ENCODE measurements at places on chromosomes 13 and 19.
A peak's percentile ranks its signal among the peaks of the same experiment; 100 is the strongest.

DNA sequence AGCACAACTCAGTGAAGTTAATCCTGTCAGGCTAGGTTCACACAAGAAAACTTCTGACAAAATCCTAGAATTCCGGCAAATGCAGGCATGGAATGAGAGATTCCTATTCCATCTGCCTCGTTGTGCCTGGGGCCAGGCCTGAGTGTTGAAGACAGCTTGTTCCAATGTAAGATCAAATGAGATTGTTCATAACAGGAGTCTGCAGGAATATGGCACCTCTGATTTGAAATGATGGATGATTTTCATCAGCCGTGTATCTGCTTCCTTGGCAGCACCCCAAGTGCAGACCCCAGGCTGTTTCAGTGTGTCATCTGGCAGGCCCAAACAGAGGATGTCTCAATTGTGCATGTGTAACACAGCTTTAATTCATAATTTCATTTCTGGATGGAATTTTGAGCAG, 35.3 kb upstream of the SACS start:
- DNase-seq = no peak

DNA sequence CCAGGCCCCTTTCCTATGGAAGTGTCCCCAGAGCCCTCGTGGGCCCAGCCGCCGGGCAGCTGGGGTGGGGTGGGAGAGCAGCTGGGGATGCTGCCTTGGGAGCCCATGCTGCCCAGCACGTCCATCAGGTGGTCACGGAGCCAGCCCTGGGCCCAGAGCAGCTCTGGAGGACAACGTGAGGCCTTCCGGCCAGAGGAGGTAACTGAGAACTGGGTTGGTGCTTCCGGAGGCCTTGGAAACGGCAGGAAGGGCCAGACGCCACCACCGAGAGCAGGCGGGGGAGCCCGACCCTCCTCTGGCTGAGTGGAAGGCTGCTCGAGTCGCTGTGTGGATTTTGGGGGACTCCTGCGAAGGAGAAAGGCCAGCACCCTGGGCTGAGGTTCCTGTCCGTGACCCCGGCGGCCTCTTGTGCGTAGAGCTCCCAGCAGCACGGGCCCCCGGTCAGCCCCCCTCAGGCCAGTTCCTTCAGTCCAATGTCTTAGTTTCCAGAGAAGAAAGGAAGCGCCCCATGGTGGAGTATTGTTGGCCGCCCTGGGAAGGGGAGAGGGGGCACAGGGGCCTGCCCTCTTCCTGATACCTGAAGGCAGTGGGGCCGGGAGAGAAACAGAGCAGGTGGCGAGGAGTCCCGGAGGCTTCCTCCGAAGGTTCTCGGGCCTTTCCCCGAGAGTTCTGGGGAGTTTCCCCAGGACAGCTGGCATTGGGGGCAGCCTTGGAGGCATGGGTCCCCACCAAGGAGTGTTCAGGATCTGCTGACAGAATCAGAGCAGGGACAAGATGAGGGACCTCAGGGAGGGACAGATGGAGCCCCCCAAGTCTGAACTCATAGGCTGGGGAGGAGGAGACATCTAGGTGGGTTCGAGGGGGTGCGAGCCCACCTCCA, 68.8 kb downstream of the MLLT1 start:
- no peak for DNase-seq

DNA sequence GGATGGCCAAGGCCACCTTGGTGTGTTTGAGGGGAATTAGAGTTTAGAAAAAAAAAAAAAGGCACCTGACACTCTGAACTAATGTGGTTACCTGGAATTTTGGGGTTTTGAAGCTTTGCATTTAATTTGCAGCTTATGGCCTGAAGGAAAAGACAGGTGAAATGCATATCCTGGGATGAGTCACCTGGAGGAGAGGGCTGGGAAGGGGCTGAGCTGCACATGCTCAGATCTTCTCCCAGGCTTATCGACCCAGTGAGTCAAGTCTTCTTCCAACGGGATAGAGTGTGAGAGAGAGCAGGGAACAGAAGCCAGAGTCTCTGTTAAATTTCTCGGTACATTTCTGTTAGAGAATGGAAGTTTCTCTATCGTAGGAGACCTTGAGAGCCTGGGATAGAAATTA, 29.7 kb upstream of the ALOX5AP start:
- no peak for DNase-seq

GRCh38 chr13:59476366-59476765, 687.4 kb downstream of the DIAPH3 start:
- no peak for DNase-seq

DNA sequence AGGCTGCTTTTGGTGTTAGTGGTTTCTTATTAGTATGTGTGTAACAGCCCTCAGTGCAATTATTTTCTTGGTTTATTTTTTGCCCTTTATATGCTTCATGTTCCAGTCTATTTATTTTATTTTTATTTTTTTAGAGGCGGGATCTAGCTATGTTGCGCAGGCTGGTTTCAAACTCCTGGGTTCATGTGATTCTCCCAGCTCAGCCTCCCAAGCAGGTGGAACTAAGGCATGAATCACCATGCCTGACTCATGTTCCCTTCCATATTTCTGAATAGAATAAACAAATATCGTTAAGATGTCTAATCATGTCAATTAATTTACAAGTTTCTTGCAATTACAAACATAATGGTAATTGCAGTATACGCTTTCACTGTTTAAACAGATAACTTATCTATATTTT, 11.7 kb downstream of the SKA3 start:
- DNase-seq = no peak

DNA sequence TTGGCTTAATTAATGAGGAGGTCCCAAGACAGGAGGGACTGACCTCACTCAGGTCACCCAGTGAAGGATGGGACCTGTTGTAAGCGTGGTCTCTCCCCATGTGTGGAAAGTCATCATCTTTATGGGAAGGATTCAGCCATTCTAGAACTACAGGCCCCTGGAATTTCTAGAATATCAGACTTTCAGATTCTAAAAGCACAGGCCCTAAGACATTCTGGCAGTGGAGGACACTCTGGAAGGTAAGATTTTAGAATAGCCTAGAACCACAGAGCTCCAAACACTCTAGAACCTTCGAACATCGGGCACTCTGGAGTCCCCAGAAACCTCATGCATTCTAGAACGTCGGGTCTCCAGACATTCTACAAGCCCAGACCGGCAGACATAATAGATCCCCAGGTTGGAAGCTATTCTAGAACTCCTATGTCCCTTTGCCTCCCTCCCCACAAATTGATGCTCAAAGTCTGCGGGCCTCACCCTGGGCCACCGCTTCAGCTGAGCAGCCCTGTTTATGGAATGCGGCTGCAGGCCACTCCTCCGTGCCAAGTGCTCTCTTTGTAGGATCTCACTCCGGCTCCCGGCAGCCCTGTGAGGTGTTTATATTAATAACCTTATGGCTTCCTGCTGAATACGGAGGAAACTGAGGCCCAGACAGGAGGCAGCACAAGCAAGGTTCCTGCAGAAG, 1.9 kb upstream of the KLK15 start:
- no peak for DNase-seq

DNA sequence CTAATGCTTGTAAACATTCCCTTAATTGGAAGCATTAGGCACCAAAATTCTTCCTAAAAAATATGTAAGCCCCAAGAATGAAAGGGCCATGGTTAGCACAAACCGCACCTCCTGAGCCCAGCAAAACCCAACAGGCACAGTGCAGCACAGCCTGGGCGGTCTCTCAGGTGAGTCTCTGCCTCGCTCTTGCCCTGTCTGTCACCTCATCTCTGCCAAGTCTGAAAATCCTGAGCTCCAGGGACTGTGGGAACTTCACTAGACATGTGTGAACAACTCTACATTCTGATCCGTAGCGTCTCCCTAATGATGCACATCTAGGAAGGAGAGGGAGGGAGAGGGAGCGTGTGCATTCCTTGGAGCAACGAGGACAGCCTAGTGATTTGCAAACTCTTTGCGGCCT, 88.8 kb upstream of the GJB6 start:
- no peak for DNase-seq

GRCh38 chr13:100644371-100644770, 30.2 kb downstream of the TMTC4 start:
- no peak for DNase-seq

- DNase-seq = no peak
These were observed 35.7 kb downstream of the NHLRC3 start for GRCh38 chr13:39073983-39074382.

- no peak for DNase-seq
These were observed 94.0 kb upstream of the SLC15A1 start for GRCh38 chr13:98846521-98846920.

DNA sequence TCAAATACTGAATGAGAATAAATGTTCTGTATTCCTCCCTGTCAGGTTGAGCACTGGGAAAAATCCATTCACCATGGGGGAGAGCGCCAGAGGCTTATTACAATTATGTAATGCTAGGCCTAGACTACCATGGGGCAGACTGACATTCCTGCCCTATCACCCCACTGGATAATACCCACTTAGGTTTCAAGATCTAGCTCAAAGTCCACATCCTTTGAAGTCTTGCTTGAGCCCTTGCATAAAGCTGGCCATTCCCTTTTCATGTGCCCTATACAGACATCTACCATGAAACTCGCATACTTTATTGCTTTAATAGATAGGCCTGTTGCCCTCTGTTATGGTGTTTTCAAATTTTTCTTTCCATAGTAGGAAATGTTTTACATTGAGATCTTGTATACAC, 149.3 kb downstream of the RGCC start:
- no peak for DNase-seq

DNA sequence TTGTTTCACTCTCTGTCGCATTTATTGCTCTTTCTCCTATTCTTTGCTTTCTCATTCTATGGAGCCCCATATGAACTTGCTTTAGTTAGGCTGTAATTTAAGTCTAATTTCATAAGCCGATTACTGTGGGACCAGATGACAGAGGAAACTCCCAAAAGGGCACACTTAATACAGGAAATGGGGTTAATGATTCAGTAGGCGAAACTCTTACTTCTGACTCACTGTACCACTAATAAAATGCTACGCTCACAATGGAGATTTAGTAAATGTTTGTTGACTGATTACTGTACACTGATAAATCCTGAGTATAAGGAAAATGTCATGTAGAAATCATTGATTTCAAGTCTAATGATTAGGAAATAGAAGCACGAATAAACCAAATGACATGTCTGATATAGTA, 276.4 kb downstream of the KLF5 start:
- peak; percentile 42 for DNase-seq

DNA sequence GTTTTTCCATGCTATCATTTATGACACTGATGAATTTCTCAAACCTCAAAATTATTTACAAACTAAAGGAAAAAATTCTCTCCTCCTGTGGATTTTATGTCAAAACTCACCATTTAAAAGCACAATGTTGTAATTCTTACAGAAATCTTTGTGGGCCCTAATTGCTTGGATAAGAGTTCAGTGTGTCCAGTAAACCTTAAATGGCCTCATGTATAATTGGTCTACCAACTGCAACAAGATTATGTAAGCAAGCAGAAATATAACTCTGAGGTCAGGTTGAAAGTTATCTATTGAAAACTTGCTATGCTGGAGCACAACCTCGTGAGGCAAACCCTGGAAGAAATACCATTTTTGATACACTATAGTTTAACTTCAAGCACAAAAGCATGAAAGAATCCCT, 22.0 kb downstream of the VWA8 start:
- no peak for DNase-seq

GRCh38 chr19:55358943-55359908, 3.8 kb downstream of the GARIN5B start:
- no peak for DNase-seq

GRCh38 chr19:53600217-53600616, 31.6 kb upstream of the DPRX start:
- no peak for DNase-seq

DNA sequence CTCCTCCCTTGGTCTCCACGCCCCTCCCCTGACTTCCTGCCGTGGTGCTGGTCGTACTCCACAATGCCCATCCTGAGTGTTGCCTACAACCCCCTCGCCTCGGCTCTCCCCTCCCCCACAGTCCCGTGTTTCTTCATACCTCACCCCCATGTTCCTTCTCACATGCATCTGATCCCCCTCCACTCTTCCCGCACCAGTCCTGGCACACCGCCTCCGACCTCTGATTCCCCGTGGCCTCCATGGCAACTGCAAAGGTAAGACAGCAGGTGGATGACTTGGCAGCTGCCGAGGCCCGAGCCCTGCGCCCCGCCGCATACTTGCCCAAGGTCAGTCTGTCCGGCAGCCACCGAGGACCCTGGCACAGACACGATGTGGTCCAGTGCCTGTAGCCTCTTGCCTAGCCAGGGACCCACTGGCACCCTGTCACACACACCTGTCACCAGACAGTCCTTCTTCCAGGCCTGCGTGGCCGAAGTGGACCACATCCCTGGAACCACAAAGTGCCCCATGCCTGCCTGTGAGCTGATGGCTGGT, 16.1 kb upstream of the SDHAF1 start:
- no peak for DNase-seq

DNA sequence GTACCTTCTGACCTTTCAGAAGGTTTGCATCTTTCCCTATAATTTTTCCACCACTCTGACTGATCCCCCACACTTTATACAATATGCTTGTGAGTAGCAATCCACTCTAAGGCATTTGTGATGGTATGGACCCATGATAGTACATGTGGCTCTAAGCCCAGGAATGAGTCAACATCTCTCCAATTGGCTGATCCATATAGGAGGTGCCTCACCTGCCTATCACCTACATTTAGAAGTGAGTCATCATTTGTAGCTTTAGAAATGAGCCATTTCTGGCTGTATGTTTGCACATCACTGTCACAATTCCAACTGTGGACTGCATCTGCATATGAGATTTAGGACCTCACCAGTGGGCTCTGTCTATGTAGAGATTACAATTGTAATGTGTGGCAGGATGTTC, 133.1 kb upstream of the ZNF91 start:
- no peak for DNase-seq

GRCh38 chr13:87280139-87280538, 391.0 kb upstream of the SLITRK5 start:
- DNase-seq = no peak

DNA sequence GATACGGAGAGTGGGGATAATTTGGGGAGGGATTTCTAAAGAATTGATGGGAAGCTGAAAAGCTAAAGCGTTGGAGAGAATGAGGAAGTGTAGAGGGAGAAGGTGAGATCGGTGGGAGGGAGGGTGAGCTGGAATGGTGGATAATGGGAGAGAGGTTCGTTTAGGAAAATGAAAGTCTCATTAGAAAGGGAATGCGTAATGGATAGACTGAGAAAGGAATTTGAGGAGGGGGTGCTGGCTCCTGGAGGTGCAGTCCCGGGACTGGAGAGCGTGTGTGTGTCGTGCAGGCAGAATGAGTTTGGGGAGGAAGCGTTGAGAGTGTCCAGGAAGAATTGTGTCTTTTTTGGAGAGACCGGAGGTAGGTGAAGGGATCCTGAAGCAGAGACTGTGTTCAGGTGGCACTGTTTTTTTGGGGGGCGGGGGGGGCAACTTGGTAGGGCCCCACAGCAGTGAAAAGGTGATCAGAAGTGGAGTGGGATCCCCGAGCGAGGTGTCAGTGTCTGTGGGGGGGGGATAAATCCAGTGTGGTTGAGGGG, 1.4 kb downstream of the ACTN4 start:
- DNase-seq = no peak

DNA sequence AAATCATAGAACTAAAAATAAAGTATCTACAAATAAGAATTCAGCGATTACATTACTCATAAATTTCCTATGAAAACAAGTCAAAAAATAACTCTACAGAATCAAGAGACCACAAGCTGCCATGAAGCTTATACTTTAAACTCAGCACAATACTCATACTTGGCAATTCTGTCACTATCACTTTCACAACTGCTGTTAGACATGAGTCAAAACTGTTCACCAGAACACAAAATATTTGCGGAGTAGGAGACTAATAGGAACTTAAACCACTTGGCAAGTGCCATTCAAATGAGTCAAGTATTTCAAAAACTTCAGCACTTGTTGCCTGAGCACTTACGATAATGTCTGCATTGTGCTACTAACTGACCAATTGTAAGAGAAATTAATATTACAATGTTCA, 387.8 kb upstream of the GPC6 start:
- no peak for DNase-seq

GRCh38 chr19:49355909-49356353, 6.3 kb downstream of the TEAD2 start:
- DNase-seq = no peak
